ENCODE measurements at places on chromosomes 7 and 10.

- DNase-seq = no peak
Measured at GRCh38 chr7:90850066-90850465, 253.9 kb downstream of the CDK14 start.

DNA sequence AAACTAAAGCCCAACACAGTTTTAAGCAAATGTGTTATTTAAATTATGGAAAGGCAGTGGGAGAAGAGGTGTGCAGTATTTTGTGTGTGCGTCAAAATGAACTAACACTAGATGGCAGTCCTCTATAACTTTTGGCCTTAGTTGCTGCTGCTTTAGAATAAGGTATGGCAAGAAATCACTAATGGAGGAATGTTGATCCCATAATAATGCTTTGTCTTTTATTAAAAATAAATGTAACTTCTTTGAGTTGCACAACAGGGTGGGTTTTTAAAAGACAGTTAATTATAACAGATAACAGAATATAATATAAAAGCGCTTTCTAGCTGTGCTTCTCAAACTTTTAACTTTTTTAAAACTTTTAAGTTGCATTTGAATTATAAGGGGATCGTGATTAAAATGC lies 56.4 kb downstream of the BBS9 start:
- DNase-seq = peak; percentile 61

- peak; percentile 45 for DNase-seq
Measured at GRCh38 chr10:113060201-113061053, 110.4 kb downstream of the TCF7L2 start.

DNA sequence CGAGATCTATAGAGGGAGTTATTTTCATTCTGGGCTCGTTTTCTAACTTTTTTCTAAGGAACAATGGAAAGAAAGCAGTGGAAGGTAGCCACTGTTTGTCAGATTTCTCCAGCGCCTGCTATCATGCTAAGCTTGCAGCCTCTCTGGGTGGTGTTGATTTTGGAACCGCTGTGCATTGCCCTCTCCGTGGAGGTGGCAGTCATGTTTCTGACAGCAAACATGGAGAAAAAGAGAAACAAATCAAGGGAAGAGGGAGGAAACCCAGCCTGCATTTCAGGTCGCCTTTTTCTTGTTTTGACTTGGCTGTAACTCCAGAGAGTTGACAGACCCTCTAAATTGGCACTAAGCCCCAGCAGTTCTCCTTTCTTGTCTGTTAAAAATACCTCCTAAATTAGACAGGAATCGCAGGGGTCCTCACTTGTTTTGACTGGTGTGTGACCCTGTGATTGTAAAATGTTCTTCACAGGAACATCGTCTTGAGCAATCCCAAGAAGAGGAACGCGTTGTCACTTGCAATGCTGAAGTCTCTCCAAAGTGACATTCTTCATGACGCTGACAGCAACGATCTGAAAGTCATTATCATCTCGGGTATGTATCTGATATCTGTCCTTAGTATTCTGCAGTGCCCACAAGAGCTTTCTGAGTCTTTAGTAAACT lies 4.8 kb downstream of the ECHDC3 start:
- DNase-seq = no peak

- DNase-seq = peak; percentile 31
Measured at GRCh38 chr10:116444527-116445142, 17.0 kb downstream of the PNLIPRP3 start.

DNA sequence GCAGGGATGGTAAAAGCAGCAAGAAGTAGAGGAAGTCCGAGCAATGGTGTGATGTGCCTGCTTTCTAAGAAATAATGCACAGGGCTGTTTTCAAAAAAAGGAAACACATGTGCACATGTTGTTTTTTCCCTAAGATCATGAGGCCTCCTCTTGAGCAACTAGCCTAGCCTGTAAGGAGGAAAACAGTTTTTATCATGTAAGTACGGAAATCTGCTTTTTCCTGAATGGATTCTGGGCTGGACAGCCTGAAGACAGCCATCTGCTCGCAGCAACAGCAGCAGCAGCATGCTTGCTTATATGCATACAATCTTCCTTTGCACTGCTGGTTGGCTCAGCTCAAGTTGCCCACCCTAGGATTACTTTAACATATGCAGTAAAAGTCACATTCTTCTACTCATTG lies 87.1 kb downstream of the HIBADH start:
- no peak for DNase-seq

- peak; percentile 95 for DNase-seq
Measured at GRCh38 chr10:71266147-71266917, 52.7 kb upstream of the SLC29A3 start.

DNA sequence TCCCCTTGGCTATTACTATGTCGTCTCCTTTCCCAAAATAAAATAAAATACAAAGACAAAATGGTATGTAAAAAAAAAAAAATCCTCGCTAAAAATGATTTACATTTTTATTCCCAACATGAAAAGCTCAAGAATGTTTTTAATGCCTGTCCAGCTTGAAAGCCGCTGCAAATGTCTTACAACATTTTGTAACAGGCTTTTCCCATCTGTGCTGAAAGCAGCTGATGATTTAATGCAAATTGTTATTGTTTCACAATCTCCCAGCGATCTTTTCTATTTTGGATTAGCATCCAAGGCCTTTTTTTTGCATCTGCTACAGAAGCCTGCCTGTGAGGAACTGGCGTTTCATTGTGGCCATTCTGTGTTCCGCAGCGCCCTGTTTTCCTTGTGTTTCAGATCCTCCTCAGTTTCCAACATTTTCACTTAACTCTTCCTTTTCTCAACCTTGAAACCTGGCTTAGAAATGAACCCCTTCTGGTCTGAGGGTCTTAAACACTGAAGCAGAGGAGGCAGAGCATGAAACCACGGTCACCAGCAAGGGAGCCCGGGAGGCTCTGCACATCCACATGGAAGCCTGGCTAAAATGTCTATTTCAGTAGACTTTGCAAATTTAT lies 712.1 kb downstream of the PARD3 start:
- DNase-seq = peak; percentile 86

- DNase-seq = no peak
Measured at GRCh38 chr7:106089647-106090046, 22.5 kb downstream of the SYPL1 start.

DNA sequence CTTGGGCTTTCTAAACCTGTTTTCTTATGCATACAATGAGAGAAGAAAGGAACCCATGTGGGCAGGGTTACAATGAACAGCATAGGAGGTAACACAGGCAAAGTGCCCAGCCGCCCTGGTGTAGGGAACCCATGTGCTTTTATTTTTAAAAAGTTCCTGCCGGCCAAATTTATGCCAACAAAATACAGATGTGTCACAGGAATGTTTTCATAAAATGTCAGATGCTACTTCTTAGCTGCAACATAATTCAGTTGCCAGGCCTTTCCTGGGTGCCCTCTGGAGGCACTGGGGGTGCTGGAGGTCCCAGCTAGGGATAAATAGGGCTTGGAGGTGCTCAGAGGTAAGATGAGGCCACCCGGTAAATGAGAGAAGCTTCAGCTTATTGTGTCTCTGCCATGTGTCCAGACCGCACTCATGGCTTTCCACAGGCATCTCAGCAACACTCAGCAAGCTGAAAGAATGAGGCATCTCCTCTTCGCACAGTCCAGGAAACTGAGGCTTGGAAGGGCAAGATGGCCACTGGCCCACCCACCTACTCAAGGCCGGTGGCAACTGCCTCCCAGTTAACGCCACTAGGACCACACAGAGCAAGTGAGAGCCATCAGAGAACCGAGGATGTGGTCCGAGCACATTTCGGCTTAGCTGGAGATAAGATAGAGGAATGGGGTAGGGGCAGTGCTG lies 58.3 kb downstream of the CPXM2 start:
- no peak for DNase-seq

DNA sequence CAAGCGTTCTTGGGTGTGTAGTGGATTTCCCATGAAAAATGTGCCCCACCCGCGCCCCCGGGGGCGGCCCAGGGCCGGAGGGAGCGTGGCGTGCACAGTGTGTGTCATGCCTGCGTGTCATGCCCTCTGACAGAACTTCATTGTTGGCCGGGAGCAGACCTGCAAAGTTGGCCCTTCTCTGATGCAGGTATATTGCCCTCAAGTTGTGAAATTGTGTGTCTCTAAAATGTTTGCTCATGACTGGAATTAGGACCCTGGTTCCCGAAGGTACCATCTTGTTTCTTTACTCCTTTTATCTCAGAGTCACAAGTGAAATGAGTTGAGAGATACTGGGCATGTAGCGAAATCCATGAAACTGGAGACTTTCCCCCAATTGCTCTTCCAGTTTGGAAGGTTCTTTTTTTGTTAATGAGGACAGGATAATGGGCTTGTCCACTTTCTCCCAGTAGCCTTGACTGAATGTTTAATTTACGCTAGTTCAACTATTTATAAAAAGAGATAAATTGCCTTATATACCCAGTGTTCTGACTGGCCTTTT lies 26.2 kb downstream of the ADK start:
- DNase-seq = peak; percentile 28

DNA sequence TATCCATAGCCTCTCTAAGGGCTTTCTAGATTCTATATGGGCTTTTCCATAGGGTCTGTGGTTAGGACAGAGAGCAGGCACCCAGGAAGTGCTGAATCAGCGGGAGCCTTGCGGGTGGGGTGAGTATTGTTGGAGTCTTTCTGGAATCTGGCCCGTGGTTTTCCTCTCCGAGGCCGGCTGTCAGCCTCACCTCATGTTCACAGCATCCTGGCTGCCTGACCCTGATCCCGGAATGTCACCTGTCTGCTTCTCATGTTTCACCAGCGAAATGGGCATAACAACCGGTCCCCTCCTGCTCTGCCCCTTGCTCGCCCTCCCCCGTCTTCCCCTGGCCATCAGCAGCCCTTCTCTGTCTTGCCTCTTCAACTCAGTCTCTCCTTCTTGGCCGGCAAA lies 36.5 kb downstream of the DDIT4 start:
- no peak for DNase-seq

DNA sequence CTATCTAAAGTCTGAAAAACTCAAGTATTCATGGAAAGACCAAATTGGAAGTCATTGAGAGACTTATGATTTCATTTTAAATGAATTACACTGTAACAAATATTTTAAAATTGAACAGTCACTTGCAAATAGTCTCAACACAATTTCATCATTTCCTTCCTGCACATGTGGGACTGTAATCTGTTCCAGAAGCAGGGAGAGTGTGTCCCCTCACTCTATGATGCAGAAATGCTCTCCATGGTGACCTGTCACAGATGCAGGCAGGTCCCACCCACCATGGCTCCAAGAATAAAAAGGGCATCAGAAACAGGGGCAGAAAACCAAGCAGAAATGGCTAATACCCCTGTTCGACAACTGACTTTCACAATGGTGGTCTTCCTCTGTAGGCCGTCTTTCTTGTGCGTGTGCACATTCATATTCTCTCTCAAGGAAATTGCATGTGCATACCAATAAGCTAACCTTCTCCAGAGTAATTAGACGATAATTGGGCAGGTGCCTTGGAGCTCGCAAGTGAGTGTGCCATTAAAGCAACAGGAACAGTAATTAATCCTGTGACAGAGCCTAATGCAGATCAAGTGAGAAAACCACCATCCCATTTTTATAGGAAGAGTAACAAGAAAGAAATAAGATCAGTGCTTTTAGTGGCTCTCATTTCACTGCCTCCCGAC lies 170.9 kb downstream of the ZMYND11 start:
- DNase-seq = peak; percentile 54
